ENCODE measurements at places on chromosomes 5 and 9.

GRCh38 chr5:172266676-172267092 is 16.9 kb downstream of the UBTD2 start:
- DNase-seq: no peak

GRCh38 chr9:125497478-125497877 is 209.5 kb downstream of the MAPKAP1 start:
- DNase-seq: no peak

- no peak for DNase-seq
These were observed 398.4 kb downstream of the MED10 start for GRCh38 chr5:5979761-5980537.

DNA sequence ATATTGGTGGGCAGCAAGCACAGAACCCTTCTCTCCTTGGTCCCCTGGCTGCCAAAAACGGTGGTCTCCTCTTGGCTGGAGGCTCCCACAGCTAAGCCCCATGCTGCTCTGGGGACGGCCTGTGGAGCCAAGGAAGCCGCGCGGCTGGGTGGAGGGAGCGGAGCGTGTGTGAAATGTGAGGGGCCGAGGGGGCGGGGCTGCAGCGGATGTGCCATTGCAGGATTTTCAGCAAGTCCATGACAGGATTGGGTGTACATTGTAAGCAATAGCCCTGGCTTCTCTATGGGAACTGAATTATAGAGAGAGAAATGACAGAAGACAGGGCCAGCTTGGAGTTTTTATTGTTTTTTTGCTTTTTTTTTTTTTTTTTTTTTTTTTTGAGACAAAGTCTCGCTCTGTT is 336.5 kb downstream of the DIRAS2 start:
- no peak for DNase-seq

- DNase-seq: no peak
These were observed 86.0 kb upstream of the ZNF618 start for GRCh38 chr9:113790093-113790492.

GRCh38 chr9:87201351-87201751 is 254.0 kb upstream of the GAS1 start:
- DNase-seq: no peak

All from NCI-H2107 (cell line).